Activated CD8-positive, alpha-beta memory T cell treated with anti-CD3 and anti-CD28 coated beads, Interleukin-2, amount 50 U/mL, for 48 hours (primary cell): ENCODE measurements at places on chromosomes 1 and 21.
A peak's percentile ranks its signal among the peaks of the same experiment; 100 is the strongest.

DNA sequence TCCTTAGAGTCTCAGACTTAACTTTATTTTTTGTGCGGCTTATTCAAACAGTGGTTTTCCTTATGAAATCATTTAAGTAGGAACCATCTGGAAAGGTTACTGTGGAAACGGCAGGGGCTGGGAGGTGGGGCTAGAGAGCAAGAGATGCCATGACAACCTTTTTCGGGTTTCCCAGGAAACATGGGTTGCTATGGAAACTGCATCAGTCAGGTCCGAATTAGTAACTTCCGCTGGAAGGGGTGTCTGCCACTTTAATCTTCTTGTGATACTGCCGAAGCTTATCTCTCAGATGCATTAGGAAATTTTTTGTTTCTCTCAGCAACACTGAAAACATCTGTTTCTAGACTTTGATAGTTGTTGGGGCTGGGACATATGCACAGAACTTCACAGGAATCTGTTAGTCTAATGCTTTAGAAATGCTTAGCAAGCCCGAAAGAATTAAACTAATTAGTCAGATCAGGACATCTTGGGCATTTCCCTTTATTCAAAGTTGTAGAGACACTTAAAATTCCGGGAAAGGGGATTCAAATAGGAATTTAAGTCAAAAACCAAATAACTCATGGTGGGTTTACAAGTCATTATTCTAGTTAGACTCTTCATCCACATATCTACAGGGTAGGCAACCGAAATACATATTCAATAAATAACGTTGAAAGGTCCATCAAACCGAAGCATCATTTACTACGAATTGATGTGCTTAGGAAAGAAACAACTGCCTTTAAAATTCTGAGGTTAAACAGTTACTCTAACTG lies 2.6 kb downstream of the KCNA3 start:
- peak; percentile 80 for DNase-seq

DNA sequence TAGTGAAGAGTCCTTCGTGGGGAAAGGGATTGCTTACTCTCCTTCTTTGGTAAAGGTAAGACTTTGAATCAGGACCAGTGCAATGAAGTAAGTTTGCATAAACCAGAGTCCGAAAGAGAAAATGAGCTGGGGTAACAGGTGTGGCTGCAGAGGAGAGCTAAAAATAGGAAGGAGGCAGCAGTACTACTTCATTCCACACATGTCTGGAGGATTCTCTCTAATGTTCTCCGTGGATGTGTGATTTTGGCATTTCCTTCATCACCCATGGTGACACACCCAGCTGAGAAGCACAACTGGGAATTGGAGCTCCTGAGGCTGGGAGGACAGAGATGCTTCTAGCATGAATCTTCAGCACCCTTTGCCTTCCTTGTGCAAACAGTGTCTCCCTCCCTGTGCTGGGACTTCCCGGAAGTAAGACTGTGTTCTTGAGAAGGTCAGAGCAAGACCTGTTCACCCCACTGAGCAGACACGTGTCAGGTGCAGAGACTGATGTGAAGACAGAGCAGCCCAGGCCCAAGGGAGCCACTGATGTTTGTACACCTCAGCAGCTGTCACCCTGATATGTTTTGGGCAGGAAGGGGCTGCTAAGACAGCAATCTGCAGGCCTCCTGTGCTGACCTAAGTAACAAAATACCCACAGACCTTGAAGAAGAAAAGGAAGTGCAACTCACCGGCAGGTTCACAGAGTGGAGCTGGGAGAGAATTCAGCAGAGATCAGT lies 13.3 kb downstream of the FCRL1 start:
- no peak for DNase-seq

DNA sequence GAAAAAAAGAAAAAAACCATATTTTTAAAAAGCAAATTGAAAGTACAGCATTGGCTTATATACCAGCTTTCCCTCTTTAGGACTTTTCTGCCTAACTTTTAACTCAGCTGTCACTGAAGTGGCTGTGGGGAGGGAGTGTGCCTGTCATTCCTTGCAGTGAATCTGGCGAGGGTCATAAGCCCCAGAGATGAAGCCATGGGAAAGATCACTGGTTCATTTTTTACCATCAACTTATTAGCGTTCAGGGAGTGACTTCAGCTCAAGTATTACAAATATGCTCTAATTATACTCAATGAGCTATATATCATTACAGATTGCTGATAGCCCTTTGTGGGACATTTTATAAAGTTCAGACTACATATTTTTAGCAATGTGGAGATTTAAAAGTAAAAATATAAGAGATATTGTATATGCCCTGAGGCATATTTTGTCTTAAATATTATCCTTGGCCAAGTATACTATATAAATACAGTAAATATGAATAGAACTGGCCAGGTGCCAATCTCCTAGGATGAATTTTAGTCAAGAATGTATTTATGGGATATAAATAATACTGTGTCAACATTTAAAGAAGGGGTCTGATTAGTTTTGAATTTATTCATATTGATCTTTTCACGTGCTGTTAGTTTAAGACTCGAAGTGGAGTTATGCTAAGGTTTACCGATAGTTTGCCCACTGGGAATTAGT lies 4.4 kb downstream of the TGFB2 start:
- no peak for DNase-seq

- no peak for DNase-seq
These were observed 307.4 kb downstream of the DISC1 start for GRCh38 chr1:231933711-231934626.

- DNase-seq = no peak
These were observed 15.1 kb upstream of the PCP4 start for GRCh38 chr21:39852021-39852721.

DNA sequence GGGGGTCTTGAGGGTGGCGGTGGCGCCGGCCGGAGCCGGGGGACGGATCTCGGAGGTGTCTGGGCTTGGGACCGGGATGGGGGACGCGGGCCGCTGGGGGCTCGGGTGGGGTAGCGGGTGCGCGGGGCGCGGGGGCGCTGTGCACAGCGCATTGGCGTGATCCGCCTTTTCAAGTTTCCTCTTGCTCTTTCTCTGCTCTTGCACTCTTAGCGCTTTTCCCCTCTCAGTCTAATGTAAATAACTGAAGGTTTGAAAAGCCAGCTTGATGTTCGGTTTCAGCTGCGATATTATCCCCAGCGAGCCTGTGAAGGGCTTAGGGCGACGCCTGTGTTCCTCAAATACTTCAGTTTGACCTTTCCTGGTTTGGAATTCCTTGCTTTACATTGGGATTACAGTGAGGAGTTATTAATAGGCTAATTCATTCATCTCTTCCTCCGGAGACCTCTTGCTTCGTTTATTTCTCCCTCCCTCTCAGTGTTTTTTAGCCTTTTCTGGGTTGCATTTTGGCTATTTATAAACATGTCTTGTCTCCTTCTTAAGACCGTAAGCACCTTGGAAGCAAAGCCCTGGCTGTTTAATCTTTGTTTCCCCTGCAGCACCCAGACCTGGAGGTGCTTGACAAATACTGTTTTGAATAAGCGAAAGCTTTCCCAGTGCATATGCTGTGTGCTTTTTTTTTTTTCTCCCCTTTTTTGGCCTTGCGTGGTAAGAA lies 693 bp downstream of the RAB4A start:
- DNase-seq = no peak

DNA sequence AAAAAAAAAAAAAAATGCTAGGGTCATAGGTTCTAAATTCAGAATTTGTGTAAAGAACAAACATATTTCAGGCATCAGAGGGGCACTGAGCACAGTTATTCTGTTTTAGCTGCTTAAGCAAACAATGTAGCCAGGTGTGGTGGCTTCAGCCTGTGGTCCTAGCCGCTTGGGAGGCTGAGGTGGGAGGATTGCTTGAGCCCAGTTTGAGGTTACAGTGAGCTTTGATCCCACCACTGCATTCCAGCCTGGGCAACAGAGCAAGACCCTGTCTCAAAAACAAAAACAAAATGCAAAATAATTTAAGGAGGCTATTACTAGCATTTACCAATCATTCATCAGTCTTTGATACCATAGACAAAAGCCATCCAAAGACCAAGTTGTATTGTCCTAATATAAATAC lies 49.7 kb upstream of the CDC42BPA start:
- no peak for DNase-seq

- no peak for DNase-seq
These were observed 2.4 kb downstream of the PFKFB2 start for GRCh38 chr1:207055386-207056001.

DNA sequence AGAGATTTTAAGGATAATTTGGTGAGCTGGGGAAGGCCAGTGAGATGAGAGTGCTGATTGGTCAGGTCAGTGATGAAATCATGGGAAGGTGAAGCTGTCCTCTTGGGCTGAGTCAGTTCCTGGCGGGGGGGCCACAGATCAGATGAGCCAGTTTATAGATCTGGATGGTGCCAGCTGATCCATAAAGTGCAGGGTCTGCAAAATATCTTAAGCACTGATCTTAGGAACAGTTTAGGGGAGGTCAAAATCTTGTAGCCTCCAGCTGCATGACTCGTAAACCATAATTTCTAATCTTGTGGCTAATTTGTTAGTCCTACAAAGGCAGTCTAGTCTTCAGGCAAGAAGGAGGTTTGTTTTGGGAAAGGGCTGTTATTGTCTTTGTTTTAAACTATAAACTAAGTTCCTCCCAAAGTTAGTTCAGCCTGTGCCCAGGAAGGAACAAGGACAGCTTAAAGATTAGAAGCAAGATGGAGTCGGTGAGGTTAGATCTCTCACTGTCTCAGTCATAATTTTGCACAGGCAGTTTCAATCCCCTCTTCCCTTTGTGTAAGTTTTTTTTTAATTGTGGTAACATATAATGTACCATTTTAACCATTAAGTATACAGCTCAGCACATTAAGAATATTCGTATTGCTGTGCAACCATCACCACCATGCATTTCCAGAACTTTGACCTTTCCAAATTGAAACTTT lies 39.4 kb downstream of the PTAFR start:
- no peak for DNase-seq
